Stimulated activated CD4-positive, alpha-beta T cell treated with anti-CD3 and anti-CD28 coated beads, Interleukin-1b, Interleukin-23, amount 100 ng/mL, for 1 hour (primary cell): ENCODE measurements at places on chromosomes 12 and 14.

DNA sequence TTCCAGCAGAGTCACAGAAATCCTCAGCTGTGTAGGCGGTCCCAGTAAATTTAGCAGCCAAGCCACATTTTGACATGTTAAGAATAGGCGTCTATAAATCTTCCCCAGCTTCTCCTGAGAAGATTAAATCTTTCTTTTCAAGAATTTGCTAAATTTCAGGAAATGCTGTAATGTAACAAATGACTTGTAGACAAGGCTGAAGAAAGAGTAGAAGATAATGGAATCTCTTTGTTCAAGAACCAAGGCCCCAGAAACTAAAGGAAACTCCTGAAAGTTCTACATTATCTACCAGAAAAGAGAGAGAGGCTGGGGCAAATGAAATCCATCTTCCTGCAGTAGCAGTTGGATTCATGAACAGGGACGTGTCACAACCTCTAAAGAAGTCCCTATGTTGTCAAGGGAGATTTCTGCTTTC, 760.3 kb downstream of the NOVA1 start:
- DNase-seq, result no peak

DNA sequence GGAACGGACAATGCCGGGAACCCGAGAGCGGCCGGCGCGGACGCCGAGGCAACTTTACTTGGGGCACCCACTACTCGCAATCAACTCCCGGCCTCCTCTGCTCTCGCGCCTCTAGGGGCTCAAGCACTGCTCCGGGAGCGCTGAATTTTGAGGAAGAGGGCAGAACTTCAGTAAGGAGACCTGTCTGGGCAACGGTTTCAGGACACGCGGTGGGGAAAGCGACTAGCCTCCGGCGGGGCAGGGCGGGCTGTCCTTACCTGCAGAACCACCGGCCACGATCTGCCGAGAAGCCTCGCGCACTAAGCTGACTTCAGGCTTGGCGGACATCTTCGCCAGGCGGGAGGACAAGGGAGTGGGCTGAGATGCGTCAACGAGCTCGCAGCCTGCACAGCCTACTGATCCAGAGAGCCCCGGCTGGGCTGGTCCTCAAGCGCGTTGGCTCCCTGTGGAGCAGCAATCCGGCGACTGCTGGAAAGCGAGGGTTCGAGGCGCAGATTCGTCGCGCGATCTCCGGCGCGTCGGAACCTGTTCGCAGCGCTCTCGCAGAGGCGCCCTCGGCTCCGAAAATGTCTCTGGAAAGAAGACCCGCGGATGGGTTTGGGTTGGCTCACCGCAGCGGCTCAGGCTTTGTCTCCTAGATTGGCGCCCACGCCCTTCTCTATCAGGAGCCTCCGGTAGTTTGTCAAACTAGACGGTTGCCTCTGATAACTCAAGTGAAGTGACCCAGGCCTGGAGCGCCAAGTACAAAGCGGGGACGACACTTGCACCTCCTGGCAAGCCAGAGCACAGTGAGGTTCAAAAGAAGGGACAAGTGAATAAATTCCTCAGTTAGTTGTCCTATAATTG, at the start of gene SLC25A21:
Gene SLC25A21, minus strand, starts transcription at position 583 of the 846 bp plus-strand sequence.
- DNase-seq, result no peak

- no peak for DNase-seq
These were observed 4.8 kb downstream of the TNFAIP2 start for GRCh38 chr14:103127861-103128598.

GRCh38 chr14:93302688-93303581, 29.9 kb downstream of the BTBD7 start:
- DNase-seq, result no peak

DNA sequence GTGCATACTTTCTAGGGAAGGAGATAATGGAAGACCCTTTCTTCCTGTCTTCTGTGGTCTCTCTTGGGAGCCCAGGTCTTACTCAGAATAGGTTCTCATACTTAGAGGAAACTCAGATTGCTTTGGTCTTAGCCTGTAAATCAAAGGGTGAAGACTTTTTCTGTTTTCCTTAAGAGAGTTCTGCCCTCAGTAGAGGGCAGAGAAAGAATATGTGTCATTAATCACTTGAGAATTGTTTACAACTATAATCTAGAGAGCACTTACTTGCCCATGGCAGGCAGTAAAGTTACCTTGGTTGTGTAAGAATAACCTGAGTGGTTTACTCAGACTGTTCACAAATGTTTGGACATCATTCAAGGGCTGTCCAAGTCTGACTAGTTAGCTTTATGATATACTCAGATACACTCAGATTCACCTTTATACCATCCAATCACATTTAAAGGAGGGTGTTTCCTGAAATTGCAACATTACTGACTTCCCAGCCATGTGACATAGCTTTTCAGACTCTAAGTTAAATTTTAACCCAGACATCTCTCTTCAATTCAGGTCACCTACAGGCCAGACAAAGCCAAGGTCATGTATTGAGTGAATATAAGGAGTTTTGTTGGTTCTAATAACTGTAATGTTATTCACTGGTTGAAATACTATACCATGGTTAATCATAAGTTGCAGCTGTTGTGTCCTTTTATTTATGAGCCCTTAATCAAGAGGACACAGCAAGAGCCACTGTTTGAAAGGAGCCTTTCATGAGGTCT, 372.2 kb downstream of the RAD51B start:
- DNase-seq, result no peak

DNA sequence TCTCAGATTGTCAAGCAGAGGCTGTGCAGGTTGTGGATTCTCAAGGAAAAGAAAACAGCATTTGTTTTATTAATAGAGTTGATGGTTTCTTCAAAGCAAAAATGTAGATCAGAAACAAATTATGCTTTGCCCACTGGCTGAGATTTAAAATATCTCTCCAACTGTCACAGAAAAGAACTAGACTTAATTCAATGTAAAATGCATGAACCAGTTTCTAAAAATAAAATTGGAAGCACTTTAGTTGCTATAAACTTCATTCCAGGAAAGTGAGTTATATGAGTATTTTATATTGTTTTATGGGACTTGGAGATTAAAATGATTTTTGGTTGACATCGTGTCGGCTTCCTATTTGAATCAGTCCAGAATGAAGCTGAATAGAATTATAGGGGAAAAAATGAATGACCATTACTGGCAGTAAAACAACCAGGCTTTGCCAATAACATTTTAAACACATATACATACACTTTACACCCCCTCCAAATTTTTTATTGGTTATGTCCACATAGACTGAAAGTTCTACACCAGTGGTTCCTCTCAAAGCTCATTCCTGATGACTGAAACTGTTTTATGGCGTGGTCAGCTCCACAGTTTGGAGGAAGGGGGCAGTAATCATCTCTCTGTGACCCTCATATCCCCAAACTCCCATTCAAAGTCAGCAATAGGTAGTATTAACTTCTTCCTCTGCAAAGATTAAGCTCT, 55.5 kb upstream of the DAAM1 start:
- DNase-seq, result no peak

DNA sequence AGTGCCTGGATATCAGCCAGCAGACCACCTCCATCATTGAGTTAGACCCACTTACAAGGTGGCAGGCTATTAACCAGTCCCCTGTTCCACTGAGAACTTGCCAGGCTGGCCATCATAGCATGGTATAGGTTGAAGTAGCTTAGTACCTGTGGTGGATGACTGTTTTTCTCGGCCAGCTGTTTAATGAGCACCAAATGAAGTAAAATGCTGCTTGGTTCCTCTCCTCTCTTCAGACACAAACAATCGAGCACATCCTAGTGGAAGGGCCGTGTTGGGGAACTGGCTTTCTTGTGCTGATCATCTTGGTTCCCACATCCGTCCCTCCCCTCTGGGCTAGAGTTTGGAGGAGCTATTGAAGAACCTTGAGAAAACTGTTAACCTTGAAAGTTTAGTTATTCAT, 486.2 kb downstream of the RAD51B start:
- DNase-seq, result no peak

DNA sequence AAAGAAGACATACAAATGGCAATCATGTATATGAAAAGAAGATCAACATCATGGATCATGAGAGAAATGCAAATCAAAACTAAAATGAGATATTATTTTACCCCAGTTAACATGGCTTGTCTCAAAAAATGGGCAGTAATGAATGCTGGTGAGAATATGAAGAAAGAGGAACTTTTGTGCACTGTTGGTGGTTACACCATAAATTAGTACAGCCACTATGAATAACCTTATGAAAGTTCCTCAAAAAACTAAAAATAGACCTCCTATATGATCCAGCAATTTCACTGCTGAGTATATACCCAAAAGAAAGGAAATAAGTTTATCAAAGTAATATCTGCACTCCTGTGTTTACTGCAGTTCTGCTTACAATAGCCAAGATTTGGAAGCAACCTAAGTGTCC, 151.7 kb downstream of the PDZRN4 start:
- no peak for DNase-seq

DNA sequence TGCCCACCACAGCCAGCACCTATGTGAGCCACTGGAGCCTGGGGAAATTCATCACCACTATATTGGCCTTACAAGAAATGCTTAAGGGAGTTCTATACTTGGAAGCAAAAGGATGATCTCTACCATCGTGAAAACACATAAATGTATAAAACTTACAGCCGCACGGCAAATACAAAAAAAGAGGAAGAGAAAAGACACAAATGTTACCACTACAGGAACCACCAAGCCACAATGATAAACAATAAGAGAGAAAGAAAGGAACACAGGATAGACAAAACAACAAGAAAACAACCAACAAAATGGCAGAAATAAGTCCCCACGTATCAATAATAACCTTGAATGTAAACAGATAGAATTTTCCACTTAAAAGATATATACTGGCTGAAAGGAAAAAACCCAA, 267.5 kb downstream of the TMEM121 start:
- DNase-seq, result no peak

DNA sequence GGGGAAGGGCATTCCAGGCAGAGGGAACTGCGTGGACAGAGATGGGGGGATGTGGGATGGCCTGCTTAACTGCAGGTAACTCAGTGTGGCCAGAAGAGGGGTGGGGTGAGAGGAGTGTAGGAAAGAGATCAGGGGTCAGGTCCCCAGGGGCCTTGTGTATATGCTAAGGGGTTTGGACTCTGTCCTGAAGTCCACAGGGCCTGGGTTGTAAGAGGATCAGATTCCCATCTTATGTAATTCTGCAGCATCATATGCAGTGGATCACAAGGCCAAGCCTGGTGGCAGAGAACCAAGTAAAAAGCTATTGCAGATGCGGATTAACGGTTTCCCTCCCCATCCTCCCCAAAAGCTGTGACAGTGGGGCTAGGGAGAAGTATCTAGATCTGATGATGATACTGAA, 8.7 kb downstream of the TCTN1 start:
- no peak for DNase-seq

DNA sequence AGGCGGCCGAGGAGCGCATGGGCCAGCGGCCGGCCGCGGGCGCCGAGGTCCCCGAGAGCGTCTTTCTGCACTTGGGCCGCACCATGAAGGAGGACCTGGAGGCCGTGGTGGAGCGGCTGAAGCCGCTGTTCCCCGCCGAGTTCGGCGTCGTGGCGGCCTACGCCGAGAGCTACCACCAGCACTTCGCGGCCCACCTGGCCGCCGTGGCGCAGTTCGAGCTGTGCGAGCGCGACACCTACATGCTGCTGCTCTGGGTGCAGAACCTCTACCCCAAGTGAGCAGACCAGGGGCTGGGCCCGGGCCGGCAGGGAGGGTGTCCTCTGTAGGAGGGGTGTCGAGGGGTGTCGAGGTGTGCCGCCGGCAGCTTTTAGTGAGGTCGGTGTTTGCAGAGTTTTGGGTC, 4.1 kb downstream of the TNFAIP2 start:
- DNase-seq, result no peak

- no peak for DNase-seq
These were observed 27.0 kb upstream of the EEA1 start for GRCh38 chr12:92955997-92956663.

DNA sequence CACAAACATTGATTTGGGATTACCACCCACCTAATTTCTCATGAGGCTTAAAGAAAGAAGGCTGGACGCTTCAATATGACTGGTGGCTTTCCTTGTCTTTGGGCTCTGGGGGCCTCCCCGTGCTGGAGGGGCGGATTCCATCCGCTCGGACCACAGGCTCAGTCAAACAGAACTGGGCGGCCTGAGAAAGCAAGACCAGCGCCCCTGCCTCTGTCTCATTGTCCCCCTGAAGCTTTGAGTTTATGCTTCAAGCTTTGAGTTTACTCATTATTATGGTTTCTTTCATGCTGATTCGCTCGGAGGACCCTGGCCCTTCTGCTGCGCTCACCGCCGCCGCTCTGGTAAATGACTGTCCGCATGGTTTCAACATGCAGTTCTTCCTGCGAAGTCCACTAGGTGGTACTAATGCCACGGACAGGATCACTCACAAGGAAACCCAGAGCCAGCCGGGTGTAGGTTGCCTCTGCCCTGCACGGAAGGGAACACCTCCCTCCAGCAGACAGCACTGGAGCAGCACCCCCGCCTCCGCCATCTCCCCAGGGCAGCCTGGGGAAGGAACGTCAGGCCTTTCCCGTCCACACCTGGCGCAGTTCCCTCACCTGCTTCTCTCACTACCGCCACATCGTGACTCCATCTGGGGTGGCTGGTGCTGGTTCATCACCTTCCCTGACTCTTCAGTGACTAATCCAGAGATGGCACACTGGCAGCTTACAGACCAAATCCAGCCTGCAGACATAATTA, 13.2 kb upstream of the TIGAR start:
- no peak for DNase-seq

GRCh38 chr12:6271281-6271680, 39.2 kb upstream of the PLEKHG6 start:
- no peak for DNase-seq

DNA sequence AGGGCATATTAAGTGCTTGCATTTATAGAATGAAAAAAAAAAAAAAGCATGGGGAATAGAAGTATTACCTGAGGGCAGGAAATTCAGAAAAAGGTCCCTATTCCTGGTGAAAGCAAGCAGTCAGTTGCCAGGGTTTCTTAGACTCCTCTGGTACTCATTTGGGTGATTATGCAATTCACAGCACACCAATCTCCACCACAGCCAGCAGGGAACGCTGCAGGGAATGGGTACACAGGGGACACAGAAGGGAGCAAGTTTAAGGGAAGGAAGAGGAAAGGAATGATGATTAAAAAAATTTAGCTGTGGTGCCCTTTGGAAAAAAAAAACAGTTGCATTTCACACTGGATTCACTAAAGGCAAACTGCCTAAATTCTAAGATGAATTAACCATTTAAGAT, 14.2 kb downstream of the BLTP3B start:
- DNase-seq, result no peak

DNA sequence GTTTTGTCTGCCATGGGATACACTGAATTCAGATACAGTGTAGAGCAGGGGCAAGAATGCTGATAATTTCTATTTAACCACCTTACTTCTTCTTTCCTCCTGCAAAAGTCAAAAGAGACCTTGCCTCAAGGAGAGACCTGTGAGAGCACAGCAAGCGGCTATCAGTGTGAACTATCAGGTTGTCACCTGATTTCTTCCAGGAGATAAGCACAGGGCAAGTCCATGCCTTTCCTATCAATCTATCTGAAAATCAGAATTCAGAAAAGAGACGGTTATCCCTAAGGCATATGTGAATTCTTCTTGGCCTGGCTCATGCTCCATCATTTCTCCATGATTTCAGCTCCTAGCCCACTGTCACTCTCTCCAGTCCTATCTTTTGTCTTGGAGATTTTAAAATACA, 128.9 kb upstream of the CCND2 start:
- no peak for DNase-seq

GRCh38 chr12:49296034-49296835, 1.3 kb downstream of the PRPH start:
- DNase-seq, result no peak
